ENCODE measurements at places on chromosomes 12 and 14.

- DNase-seq, result no peak
These were observed 63.0 kb upstream of the PTHLH start for GRCh38 chr12:28035500-28035899.

- no peak for DNase-seq
These were observed 173.2 kb downstream of the EGLN3 start for GRCh38 chr14:33777681-33778080.

GRCh38 chr12:25557830-25558436, 4.8 kb upstream of the LMNTD1 start:
- DNase-seq, result no peak

- no peak for DNase-seq
These were observed 15.3 kb upstream of the CNOT2 start for GRCh38 chr12:70227911-70228310.

DNA sequence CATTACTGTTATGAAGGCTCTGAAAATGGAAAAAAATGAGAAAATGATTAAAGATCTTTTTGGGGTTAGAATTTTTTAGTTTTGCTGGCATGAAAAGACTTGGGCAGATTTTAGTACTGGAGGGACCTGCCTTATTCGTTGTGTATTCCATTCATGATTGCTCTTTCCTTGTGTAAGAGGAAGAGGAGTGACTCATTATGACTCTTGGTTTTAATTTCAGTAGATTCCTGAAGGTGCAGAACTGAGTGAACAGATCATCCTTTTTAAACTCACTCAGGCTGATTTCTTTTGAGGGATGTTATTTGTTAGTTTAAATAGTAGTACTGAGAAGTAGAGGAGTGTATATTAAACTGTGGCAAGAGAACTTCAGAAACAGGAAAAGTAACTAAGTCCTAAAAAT, 41.6 kb downstream of the AKAP6 start:
- DNase-seq, result no peak

DNA sequence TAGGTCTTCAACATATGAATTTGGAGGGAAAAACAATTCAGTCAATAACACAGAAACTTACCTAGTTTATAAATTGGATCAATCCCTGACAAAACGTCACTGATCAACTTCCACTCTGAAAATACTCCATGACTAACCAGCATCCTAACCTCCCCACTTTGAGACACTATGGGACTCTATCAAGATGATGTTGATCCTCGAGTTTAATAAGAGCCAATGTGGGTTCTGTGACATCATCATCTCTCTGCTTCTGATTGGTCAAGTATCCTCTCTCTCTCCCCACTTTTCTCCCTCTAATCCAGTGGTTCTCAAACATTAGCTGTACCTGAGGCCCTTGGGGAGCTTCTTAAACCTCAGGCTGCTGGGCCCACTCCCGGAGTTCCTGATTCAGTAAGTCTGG, at the start of gene SMCO2:
Gene SMCO2, plus strand, starts transcription at position 301 of the 400 bp plus-strand sequence. CDS start 23,896 bp downstream, outside the sequence.
- no peak for DNase-seq

DNA sequence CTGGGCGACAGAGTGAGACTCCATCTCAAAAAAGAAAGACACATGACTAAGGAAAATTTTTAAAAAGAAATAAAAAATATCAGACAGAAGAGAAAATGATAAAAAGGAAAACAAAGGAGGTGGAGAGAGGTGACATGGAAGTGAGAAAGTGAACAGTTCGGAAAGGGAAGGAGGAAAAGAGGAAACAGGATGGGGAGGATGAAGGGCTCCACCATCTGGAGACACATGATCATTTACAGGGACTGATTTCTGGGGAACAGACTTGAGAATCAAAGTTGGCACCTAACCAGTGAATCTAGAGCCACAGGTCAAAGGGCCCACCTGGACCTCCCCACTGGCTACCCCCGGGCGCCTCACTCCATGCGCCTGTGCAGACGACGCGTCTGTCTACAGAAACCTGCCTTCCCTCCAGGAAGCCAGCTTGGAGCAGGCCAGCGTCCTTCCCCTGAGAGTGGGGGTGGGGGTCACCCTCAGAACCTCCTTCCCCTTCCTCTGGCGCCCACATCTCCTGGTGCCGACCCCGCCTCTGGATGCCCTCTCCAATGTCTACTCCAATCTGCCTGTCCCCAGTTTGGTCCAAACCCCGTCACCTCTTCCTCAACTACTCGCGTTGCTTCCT, 60.5 kb downstream of the AMN start:
- DNase-seq, result no peak

DNA sequence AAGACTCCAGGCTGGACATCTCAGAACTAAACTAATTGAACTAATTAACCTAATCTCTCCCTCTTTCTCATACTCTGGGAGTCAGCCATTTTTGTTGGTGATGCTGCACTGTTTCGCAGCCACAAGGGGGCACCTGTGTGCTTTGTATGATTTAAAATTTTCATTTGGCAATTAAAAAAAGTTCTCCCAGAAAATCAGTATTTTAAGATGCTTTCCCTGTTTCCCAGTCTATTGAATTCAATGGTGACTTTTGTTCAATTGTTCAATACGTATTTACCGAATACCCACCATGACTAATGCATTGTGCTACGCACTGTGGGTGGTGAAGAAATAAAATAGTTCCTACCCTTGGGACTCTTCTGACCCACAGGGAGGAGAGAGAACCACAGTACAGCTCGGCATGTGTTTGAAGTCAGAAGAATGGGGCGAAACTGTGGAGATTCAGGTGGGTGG, 63.7 kb downstream of the ZNF664 start:
- no peak for DNase-seq

DNA sequence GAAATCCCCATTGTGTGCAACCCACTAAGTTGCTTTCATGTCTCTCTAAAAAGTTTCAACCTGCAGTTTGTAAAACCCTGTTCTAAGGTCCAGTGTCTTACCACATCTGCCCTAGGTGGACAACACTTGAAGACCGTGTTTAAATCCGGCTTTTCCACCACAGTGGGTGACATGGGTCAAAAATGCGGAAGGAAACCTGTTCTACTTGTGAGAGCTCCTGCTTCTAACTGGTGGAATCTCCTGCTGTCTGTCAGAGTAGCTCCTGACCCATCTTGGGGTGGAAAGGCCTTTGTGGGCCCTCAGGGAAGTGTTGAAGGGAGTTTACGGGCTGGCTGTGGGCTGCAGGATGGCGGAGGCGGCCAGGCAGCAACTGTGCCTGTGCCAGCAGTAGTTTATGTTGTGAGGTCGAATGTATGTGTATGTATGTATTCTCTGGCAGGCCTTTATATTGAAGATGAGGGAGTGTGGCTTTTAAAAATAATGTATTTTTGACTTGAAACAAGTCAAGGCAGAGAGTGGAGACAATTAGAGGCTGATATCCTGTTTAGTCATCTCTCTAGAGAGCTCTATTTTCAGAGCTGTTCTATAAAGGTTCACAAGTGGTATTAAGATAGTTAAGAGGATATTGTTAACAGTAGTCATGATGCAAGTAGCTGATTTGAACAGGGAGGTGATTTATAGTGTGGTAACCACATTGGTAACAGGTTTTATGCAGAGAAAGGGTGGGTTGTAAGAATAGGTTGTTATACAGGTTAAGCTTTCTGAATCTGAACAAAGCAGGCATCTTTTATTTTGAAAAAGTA, 67.0 kb downstream of the PRKCH start:
- DNase-seq, result peak; percentile 79

GRCh38 chr14:24246765-24247212, 4.4 kb upstream of the TINF2 start:
- DNase-seq, result no peak

DNA sequence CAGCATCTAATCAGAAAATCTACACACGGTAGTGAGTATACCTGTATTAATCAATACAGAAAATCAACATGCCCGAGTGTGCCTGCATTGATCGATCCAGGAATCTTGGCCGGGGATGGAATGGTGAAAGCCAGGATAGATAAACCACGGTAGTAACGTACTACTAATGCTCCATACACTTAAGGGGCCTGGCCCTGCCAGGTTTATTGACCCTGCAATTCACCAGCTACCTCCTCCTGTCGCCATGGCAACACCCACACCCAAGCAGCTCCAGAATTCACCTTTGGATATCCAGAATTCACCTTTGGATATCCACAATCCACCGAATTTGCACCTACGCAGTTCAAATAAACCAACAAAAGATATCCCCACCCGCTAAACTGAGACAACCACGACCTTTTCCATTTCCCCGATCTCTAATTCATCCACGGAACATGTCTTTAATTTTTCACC, 14.8 kb upstream of the CALM1 start:
- DNase-seq, result peak; percentile 73

DNA sequence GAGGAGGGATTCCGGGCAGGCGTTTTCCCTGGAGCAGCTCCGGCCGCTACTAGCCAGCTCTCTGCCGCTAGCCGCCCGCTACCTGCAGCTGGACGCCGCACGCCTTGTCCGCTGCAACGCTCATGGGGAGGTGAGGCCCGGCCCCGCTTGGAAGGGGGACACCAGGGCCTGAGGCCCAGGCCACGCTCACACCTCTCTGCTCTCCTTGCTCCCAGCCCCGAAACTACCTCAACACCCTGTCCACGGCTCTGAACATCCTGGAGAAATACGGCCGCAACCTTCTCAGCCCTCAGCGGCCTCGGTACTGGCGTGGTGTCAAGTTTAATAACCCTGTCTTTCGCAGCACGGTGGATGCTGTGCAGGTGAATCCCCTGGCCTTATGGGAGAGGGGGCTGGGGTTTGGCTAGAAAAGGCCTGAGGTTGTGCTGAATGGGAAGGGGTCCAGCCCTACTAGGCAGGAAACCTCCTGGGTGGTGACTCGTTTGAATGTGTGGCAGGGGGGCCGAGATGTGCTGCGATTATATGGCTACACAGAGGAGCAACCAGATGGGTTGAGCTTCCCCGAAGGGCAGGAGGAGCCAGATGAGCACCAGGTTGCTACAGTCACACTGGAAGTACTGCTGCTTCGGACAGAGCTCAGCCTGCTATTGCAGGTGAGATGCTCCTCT, 597 bp downstream of the RNF31 start:
- no peak for DNase-seq

- no peak for DNase-seq
These were observed 243.9 kb downstream of the DIO2 start for GRCh38 chr14:79967453-79967852.

GRCh38 chr12:117816-118345, 51.3 kb downstream of the IQSEC3 start:
- no peak for DNase-seq

DNA sequence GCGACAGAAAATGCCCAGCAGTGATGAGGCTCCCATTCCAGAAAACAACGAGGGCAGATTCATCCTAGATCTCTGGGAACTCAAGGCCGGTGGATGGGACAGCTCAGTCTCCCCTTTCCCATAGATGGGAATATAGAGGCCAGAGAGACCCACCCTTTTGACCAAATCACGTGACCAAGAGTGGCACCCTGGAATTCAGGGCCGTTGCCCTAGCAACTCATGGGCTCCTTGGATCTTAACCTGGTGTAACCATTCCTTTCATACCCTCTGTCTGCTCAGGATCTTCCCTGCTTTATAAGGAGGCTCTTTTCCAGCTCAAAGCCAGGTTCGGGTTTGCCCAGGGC, 8.4 kb upstream of the LRTM2 start:
- DNase-seq, result no peak

GRCh38 chr12:103858953-103859601, 18.0 kb upstream of the NT5DC3 start:
- peak; percentile 16 for DNase-seq

- DNase-seq, result peak; percentile 73
These were observed 63.5 kb downstream of the DGLUCY start for GRCh38 chr14:91177073-91178034.

GRCh38 chr14:68172627-68173026, 353.0 kb downstream of the RAD51B start:
- no peak for DNase-seq

DNA sequence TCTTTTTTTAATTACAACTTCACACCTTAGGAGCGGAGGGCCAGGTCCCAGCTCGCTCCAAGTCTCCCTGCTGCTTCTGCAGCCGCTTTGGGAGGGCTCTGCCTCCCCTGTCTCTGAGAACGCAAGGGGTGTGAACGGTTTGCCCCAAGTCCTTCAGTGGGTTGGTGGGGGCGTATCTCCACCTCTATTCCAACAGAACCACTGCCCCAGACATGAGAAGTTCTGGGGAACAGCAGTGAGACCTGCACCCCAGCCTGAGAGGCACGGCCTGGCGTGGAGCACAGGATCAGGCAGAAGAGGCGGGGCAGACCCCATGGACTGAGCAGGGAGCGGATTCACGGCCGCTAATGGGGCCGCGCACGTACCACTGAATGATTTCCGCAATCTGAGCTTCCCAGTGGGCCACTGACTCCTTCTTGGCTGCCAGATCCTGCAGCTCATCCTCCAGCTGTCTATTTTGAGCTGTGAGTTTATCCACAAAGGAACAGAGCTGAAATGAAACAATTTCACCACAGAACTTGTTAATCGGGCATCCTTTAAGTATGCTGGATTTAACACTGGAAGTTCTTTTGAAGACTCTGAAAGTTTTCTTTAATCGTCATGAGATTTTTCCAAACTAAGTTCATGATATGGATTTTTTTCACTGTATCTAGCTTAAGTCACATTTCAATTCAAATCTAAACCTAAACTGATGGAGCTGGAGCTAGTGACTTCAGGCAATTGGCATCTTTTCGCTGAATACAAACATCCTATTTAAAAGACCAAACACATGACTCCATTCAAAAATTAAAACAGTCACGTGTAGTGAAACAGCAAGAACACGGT, 44.4 kb downstream of the AMN start:
- DNase-seq, result no peak

DNA sequence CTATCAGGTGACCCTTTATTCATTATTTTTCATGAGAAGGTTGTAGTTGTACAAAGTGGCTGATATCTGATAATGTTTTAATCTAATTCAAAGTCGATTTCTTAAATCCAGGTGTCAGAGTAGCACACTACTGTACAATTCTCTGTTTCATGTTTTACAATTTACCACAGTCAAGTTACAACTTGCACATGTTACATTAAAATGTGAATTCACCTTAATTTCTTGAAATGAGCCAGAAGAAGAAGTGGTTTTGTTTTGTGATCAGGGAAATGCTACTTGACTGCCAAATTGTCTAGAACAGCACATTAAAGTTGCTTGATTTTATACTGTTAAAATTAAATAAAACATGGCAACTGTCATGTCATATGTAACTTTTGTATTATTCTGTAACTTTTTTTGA, 23.2 kb downstream of the LRRK2 start:
- DNase-seq, result no peak

DNA sequence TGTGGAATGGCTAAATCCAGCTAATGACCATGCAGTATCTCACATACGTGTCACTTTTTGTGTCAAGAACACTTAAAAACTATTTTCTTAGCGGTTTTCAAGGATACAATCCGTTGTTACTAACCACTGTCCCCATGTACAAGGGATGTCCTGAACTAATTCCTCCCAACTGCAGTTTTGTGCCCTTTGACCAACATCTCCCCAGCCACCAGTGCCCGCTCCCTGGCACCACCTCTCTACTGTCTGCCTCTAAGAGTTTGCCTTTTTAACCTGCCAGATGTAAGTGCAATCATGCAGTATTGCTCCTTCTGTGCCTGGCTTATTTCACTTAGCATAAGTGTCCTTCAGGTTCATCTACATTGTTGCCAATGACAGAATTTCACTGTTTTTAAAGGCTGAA, 315.7 kb downstream of the TMEM121 start:
- DNase-seq, result peak; percentile 61

GRCh38 chr12:18706798-18707197, 31.0 kb downstream of the PLCZ1 start:
- no peak for DNase-seq

All from DMS79 (cell line).